ENCODE measurements at places on chromosomes 11 and 22.

DNA sequence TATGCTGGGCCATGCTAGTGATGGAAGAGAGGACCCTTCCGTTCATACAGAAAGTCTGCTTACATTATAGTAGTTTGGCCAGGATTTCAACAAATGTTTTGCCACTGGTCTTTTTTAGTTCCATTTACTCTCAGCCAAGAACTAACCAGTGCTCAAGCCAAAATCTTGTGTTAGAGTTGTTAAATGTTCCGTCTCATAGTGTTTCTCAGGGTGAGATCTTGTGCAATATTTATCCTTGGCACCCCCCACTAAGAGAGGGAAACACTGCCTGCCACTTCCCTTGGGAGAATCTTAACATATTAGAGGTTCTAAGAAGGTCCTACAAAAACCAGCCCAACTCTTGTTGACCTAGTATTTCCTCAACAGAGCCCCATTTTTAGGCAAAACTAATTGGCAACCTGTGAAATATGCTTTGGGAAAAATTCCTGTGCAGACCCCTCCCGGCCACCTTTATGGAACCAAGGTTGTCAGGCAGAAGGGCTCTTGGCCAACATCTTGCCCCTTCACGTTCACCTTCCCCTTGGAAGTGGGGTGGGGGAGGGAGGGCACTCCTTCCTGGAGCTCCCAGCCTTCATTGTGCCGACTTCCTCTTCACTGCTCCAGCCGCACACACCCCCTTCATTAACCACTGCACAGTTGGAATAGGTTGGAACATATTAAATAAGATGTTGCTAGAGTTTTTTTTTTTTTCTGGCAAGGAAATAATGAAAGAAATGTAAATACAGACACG is 173.2 kb upstream of the SORL1-AS1 start:
- no peak for DNase-seq

DNA sequence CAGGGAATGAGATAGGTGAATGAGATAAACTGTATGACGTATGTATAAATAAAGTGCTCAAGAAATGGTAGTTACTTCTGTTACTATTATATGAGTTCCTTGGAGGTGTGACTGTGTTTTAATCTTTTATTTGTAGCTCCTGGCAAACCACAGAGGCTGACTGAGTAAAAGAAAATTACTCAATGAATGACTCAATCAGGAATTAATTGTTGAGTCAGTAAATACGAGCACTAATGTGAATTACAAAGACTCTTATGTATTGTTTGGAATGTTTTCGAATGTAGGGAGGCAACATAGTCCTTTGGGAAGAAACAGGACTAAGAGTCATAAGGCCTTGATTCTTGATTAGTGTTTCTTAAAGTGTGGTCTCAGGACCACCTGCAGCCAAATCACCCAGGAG is 51.1 kb upstream of the BLID start:
- no peak for DNase-seq

- DNase-seq = no peak
These were observed 22.8 kb downstream of the CASP5 start for GRCh38 chr11:105000167-105000566.

- no peak for DNase-seq
These were observed 1387.0 kb upstream of the RAG2 start for GRCh38 chr11:37984991-37985390.

- DNase-seq = no peak
These were observed 160.2 kb downstream of the LDLRAD3 start for GRCh38 chr11:36103933-36104530.

- DNase-seq = no peak
These were observed 117.1 kb downstream of the KCNQ1 start for GRCh38 chr11:2561696-2562581.

GRCh38 chr11:134343646-134344045 is 11.9 kb downstream of the GLB1L2 start:
- DNase-seq = no peak

DNA sequence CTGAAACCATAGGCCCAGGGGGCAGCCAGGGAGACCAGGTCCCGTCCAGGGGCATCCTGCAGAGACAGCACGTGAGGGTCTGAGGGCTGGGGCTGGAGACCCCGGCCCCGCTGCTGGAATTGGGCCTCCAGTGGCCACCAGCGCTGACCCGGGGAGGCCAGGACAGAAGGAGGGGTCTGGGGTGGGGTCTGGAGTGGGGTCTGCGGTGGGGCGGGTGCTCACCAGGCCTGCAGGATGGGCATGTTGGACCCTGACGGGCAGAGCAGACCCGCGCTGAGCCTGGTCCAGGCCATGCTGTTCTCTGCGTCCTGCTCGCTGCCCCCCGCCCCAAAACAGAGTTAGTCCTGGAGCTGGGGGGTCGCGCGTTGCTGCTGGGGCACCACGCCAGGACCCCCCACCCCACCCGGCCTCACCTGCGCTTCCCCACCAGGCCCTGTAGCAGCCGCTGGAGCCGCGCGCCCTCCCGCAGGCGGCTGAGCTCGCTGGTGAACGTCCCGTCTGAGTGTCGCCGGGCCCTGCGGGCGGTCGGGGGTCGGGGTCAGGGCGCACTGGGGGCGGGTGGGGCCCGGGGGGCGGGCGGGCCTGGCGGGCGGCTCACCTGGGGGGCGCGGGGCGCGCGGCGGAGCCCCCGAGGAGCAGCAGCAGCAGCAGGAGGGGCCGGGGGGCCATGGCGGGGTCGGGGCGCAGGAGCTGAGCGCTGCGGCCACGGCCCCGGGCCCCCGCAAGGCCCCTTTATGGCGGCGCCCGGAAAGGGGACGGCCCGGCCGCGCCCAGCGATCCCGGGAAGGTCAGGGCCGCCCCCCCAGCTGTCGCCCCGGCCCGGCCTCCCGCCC is at the start of gene SCT:
SCT (minus strand) TSS at position 707 of the 833 bp plus-strand sequence; CDS start at position 669, 38 bp downstream.
- no peak for DNase-seq

GRCh38 chr11:3046190-3046589 is 11.0 kb downstream of the CARS1 start:
- no peak for DNase-seq

- DNase-seq = no peak
These were observed 3.8 kb downstream of the DGCR2 start for GRCh38 chr22:19118329-19118880.

DNA sequence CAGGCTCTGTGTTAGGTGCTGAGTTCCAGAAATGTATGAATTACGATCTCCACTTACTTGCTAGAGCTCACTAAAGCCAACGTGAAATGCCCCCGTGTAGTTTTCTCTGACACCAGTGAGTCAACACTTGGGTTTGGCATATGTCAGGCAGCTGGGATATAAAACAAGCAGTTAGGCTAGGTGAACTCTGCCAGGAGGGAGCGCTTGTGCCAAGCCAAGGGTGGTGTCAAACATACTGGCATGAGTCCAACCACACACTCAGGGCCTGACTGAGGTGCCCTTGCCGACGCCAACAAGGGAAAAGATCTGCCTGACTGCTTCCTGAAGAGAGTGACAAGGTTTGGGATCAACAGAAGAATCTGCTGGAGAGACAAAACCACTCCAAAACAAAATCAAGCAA is 167.8 kb upstream of the NARS2 start:
- no peak for DNase-seq

DNA sequence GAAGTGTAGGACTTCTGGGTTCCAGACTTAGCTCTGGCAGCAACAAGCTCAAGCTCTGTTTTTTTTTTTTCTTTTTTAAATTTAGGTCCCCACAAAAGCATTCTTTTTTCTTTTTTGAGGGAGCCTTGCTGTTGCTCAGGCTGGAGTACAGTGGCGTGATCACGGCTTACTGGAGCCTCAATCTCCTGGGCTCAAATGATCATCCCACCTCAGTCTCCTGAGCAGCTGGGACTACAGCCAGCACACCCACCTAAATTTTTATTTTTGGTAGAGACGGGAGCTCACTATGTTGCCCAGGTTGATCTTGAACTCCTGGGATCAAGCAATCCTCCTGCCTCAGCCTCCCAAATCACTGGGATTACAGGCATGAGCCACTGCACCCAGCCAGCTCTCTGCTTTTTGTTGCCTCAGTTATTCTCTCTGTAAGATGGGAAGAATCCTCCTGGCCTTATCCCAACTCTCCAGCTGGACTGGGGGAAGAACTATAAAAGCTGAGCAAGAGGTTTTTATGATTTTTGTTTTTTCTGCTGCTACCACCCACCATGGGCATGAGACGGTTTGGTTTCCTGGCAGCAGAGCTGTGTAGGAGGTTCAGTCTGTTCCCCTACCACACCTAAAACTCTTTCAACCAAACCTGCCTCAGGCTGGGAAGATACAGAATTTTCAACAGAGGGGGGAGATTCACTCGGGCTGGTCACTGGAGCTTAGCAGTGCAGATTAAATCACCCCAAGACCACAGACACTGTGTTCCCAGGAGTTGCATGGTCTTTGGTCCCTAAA is 11.6 kb upstream of the MTFP1 start:
- no peak for DNase-seq

GRCh38 chr11:20037396-20038153 is 122.7 kb downstream of the DBX1 start:
- no peak for DNase-seq

GRCh38 chr11:80349997-80350396 is 909.2 kb upstream of the TENM4 start:
- no peak for DNase-seq

DNA sequence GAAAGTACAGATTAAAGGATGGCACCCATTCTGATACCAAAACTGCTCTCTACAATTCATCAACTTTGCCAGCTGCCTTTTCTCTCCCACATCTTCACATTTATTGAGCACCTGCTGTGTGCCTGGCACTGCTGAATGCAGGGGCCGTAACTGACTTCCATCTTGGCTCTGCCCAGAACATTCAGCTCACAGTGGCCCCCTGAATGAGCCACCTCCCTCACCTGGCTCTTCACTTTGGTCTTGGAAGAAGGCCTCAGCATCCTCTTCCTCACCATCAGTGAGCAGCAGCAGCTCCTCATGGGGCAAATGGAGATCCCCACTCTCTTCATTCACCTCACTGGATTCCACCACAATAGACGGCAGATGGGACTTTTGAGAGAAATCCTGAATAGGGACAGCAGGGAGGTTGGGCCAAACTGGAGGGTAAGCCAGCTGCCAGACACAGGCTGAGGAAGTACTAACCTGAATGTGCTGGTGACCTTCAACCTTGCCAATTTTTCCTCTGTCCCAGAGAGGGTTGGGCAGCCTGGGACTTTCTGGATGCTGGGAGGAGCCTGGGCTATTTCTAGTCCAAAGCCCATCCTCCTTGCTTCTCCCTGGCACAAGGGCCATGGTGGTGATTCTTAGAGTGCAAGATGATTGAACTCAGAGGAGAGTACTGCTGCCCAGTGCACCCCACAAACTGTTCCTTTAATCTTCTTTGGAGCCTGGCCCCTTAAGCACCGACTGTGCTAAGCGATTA is 1.9 kb upstream of the UQCC3 start:
- DNase-seq = no peak

DNA sequence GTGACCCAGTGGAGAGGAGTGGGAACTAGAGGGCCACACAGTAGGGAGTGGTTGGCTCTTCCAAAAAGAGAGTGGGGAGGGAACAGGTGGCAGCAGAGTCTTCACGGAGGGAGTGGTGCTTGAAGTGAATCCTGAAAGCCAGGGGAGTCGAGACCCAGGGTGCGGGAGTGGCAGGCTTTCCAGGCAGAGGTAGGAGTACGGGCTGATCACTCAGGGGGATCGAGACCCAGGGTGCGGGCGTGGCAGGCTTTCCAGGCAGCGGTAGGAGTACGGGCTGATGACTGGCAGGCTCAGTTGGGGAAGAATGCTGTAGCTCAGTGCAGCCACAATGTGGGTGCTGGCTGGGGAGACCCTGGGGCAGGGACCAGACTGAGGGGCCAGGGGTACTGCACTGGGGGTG is 148.2 kb downstream of the TBC1D22A start:
- DNase-seq = no peak

GRCh38 chr11:118227865-118228785 is 3.3 kb upstream of the JAML start:
- no peak for DNase-seq

GRCh38 chr11:104870910-104871309 is 27.4 kb downstream of the CASP12 start:
- no peak for DNase-seq

DNA sequence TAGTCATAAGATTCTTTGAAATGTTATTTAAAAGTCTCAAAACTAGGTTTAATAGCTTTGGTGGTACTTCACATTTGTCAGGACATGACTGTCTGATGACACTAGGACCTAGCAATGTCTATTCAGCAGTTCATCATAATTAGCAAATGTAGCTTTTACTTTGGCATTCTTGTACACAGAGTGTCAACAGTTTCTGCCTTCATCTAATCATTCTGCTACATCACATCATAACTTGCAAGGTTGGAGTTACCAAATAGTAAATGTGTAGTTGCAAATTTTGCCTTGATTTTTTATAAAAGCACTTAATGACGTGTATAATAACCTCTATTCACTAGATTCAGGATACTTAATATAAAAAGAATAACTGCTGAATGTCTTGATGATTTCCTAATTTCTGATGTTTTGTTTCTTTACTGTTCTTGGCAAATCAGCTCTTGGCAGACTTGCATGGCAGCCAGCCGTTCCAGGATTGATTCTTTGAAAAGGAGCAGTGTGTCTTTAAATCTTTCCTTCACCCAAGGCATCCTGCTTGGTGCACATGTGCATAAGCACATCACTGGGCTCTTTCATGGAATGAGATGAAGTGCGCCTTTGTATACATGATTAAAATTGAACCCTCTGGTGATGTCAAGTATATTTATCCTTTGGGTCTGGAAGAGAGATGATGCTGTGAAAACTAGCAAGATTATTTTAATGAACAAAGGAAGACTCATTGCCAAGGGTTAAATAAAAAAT is 12.2 kb downstream of the FBXO7 start:
- DNase-seq = no peak

DNA sequence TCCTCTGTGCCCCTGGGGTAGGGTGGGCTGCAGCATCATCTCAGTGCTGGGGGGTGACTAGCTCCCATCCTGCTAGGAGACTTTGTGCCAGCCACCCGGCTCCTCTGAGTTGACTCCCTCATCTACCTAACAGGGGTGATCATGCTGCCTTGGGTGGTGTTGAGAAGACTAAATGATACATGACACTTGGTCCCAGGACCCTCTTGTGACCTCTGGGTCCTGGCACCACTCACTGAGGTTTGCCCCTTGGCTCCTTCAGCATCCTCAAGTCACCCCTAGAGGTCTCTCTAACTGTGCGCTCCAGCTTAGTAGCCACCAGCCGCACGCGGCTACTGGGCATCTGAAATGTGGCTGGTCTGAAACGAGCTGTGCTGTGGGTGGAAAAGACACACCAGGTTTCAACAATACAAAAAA is 72.1 kb downstream of the LRRC32 start:
- DNase-seq = no peak

DNA sequence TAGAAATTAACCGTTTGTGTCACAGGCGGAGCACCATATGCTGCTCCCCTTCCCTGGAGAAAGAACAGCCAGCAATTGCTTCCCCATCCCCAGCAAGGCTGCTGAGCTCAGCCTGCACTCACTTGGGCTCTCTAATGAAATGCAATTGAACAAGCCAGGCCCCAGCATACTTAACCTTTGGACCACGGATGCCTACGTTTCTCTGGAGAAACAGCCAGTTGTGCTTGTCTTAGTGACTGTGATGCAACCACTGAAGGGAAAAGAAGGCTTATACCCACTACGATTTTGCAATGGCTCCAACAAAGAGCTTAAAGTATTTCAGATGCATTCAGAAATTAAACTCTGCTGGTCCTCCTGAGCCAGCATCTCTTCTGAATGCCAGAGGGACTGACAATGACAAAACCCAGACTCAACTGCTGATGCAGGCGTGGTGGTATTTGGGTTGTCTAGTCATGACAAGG is 51.3 kb upstream of the SESN3 start:
- DNase-seq = no peak

- no peak for DNase-seq
These were observed 210.4 kb upstream of the PITPNB start for GRCh38 chr22:28129319-28129962.
